ENCODE measurements at places on chromosomes 5 and 9.
A peak's percentile ranks its signal among the peaks of the same experiment; 100 is the strongest.

- DNase-seq: no peak
These were observed 3.7 kb upstream of the DNAJC25 start for GRCh38 chr9:111627260-111627963.

- DNase-seq: peak; percentile 18
These were observed 12.8 kb upstream of the ZFP62 start for GRCh38 chr5:180873615-180874520.

DNA sequence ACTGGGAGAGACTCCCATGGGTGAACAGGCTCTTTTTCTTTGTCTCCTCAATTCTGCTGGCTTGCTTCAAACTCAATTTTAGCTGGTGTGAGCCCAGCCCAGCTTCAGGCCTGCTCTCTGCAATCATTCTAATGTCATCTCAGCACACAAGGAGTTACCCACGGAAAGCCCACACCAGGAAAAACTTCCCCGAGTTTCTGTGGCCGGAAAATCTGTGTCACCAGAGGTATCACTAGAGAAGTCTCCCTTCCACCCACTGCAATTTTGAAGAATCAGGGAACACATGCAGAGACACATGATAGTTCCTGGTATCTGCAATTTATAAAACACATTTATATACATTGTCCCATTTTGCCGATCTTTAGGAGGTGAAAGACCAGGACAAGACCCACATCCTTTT, 13.5 kb upstream of the NDFIP1 start:
- peak; percentile 34 for DNase-seq

GRCh38 chr5:115778417-115778816, 38.0 kb downstream of the CDO1 start:
- DNase-seq: no peak

All from T-helper 22 cell (primary cell).